Ureter (tissue), 1 donor: ENCODE measurements at places on chromosomes 3 and 15. TPM values are rescaled to one million over a fixed set of nuclear protein-coding genes. Genes with fewer than 3 reads are reported as not detected.

DNA sequence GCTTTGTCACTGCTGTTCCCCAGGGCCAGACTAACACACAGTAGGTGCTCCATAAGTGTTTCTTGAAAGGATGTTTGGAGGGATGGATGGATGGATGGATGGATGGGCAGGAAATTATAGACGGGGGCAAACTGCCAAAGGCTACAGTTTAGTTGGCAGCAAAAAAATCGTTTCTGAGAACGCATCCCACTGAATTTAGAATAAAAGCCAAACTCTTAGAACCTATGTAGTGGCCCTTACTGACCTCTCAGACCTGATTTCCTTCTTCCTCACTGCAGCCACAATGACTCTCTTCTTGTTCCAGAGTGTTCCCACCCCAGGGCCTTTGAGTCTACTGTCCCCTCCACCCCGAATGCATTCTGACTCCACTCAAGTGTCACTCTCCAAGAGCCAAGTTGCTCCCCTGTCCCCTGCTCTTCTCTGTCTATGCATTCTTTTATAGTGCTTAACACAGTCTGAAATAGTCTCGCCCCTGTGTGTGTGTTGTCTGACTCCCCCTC, 5.2 kb upstream of the GATA2 start:
- DNase-seq: no peak

THAP10 gene
- total RNA-seq: 3.8 TPM

ADAMTS7 gene
- 4.2 TPM for total RNA-seq

GRCh38 chr3:57233799-57234198, 6.3 kb downstream of the APPL1 start:
- no peak for DNase-seq

TLR9 gene
- total RNA-seq: 0.26 TPM

DNA sequence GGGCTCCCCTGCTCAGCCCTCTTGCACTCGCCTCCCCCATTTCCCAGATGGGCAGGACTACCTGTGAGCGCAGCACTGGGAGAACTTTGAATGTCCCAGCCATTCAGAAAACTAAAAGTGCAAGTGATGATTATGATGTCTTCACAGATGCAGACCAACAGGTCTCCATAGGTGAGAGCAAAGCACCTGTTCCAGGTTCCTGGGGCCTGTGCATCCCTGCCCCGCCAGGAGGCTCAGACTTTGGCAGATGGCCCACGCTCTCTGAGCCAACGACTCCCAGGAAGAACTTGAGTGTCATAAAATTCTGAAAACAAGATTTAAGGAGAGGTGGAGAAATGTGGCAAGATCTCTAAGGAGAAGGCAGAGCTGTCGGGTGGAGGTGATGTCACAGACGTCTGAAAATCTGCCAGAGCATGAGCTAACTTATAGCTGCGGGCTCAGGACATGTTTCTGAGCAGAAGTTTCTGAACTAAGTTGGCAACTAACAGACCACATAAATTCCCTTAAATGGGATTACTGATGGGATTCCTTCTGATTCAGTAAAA, 110.8 kb upstream of the IGF1R start:
- no peak for DNase-seq

GOLGA8S gene
- 0.65 TPM for total RNA-seq

DNA sequence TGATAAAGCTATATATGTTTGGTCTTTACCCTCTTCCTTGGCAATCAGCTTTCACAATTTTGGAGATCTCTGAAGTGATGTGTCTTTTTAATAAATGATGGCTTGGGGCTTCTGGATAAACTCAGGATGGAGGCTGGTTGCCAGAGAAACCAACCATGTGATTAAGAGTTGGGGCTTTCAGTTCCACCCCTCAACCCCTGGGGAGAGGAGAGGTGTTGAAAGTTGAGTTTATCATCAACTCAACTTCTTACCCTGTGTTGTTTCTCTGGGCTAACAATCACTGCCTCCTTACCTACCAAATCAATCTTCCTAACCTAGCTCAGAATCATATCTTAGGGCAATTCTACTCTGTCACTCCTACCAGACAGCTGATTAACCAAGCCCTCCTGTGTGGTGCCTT, 735.8 kb downstream of the ZPLD1 start:
- no peak for DNase-seq

SLC12A1 gene
- total RNA-seq: not detected

RBM15B gene
- total RNA-seq: 34.3 TPM

DNA sequence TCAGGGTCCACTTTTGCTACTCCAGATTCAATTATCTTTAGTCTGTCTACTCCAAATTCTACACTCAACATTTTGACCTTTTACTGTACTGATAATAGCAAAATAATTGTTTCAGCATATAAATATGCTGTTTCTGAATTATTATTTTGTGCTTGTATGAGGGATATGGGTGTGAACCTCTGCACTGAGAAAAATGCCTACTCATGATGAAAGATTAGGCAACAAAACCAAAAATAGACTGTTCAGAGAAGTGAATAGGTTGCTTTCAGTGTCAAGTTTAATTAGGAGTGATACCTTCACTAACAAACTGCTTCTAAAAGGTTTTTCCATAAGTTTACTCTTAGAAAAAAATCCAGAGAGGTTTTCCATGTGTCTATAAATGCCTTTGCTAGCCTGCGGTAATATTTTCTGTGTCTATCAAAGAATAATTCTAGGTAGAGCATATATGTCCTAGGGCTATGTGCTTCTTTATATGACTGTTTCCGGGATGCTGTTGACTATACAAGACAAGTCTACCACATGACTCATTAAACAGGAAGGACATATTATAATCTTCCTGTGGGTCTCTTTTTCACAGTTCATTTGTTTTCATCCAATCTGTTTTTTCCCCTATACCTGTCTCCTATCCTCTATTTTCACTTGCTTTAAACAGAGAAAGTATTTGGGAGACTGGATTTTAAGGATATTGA, 218.5 kb upstream of the TTC14 start:
- DNase-seq: no peak
